Kidney tubule cell (primary cell): ENCODE measurements at places on chromosomes 3 and 15.
A peak's percentile ranks its signal among the peaks of the same experiment; 100 is the strongest.

- DNase-seq = peak; percentile 50
Observed at GRCh38 chr15:62071711-62072308, 5.0 kb downstream of the C2CD4A start.

GRCh38 chr3:29871087-29871486 is 590.2 kb downstream of the RBMS3 start:
- DNase-seq = no peak

DNA sequence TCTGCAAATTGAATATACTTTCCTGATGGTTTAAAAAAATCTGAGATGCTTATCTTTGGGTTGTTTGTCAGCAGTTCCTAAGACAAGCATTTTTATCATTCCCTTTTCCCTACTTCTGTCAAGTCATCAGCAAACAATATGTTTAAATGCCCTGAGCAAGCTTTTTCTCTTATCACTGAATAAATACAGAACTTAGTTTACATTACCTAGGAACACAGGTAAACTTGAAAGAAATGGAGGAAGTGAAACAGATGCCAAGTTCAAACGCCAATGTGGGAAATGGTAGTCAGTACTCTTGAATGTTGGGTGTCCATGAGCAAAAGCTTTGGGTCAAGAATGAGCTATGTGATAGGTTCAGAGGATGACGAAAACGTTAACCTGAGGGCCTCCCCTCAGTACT is 17.2 kb upstream of the TCAIM start:
- DNase-seq = no peak

DNA sequence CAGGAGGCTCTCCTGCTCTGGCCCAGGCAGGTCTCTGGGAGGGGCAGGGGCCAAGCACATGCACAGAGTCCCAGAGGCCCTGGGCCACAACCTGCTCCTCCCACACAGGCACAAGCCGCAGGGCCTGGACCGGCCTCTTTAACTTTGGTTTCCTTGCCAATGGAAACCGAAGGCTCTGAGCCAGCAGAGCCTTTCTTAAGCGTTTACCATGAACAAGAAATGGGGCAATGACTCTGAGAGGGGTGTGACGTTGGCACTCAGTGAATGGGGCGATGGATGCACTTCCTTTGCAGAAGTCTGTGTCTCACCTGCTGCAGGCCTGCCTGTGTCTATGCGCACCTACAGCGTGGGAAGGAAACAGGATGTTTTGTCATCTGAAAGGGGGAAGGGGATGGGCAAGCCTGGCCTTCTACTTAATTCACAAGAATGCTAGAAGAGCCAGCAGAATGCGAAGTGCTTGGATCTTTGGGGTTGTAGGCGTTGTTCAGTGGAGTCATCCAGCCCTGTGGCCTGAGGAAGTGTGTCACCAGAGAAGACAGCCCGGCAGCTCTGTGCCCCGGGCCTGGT is 41.8 kb downstream of the IFT122 start:
- no peak for DNase-seq

DNA sequence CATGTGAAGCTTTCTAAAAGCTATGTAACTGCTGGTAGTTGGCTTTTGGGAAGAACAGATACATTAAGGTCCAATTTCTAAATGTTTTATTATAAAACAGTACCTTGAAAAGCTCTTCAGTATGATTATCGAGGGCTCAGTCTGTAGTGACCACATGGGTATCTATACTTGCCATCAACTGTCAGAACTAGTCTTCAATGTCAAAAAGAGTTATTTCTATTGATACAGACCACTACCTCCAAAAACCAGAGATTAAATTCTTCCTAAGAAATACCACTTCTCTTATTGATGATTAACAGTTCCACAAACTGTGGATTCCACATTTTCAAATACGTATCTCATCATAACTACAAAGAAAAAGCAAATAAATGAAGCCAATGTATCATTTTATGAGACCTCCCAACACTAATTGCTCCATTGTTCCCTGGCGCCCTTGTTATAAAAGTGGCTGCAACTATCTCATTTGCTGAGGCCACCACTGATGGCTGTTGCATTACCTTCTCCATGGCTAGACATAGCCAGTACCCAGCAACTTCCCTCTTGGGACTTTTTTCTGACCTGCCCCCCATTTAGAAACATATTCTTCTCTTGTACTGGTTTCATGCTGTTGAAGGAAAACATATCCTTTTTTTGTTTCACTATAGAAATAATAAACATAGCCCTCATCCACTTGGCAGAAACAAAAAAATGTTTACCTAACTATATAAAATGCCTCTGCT is 33.9 kb upstream of the MBNL1 start:
- DNase-seq = no peak
